IMR-90 (cell line): ENCODE measurements at places on chromosomes 2 and 18. TPM values are rescaled to one million over a fixed set of nuclear protein-coding genes. Genes with fewer than 3 reads are reported as not detected.

Gene CHRND
- not detected in 2 replicates for polyA plus RNA-seq

Gene GCG
- polyA plus RNA-seq = not detected in 2 replicates

Gene DSG1
- not detected in 2 replicates for polyA plus RNA-seq

Gene MSTN
- polyA plus RNA-seq = not detected in 2 replicates

Gene GPR45
- polyA plus RNA-seq = not detected in 2 replicates

DNA sequence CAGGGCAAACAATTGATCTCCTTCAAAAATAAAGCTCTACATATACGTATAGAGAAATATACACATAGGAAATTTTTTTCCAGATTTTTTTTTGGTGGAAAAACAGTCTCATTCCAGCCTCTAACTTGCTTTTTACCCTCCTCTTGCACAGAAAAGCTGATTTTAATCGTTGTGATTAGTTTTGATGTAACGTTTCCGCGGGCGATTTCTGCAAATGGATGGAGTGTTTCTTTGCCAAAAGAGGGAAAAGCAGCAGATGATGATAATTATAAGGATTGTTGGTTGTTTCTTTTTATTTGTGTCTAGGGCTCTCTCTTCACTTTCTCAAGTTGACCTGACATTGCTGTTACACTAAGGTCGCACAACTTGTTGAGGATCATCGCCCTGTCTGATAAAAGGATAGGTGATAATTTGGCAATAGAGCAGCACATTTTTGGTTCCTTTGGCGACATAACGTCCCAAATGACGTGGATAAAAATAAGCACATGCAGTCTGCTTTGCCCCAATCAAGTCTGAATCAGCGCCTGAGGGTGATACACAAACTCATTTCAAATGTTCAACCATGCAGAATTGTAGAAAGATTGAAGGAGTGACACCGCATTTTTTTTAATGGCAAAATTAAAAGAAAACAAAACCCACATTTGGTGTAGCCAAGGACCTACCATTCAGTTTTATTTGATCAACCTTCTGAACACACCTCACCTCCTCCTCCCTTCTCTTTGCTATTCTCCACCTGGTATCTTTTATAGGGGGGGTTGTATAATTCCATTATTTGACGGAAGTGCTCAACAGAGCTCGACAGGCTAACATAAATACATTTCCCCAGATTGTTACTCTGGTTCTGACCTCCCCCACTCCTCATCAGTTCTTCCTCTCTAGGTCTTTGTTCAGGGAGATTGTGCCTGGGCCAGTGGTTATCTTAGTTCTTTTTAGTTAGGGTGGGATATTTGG is 109.6 kb upstream of the KCTD1 start:
- DNase-seq = no peak

DNA sequence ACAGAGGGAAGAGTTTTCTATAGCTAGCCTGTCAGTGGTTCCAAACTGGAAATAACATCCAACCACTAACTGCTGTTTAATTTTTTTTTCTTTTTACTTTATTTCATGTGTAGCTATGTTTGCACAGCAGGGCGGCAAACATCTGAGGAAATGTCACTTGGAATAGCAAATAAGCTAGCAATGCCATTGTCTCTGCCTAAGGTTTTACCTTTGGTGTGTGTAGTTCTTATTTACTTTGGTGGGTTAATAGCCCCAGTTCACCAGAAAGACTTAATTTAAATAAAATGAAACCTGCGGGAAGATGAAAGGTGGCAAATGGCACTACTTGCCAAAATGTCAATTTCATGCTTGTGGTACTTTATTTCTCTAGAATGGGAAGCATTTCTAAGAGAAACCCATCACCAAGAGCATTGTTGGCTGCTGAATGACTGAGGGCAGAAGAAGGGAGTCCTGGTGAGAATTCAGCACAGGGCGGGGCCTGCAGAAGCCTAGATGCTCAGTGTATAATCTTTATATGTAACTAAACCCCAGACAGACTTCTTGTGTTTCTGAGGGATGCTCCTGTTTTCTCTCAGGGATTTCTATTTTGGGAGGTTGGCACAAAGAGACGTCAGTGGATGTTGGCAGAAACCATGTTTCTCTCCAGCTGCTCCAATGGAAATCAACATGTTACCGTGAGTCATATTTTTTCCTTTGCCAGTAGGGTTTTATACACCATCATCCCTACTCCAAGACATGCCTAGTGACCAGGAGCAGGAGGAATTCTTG is 300.4 kb upstream of the NT5C1B start:
- DNase-seq = no peak

GRCh38 chr2:31337197-31337596 is 77.3 kb downstream of the XDH start:
- peak; percentile 64 for DNase-seq
